ENCODE measurements at places on chromosomes 3 and 15.

- DNase-seq = no peak
Measured at GRCh38 chr3:69932501-69932900, 67.0 kb upstream of the SAMMSON start.

GRCh38 chr3:56207922-56208321, 260.3 kb downstream of the ERC2 start:
- no peak for DNase-seq

- DNase-seq = no peak
Measured at GRCh38 chr3:194617143-194617671, 16.0 kb downstream of the TMEM44 start.

DNA sequence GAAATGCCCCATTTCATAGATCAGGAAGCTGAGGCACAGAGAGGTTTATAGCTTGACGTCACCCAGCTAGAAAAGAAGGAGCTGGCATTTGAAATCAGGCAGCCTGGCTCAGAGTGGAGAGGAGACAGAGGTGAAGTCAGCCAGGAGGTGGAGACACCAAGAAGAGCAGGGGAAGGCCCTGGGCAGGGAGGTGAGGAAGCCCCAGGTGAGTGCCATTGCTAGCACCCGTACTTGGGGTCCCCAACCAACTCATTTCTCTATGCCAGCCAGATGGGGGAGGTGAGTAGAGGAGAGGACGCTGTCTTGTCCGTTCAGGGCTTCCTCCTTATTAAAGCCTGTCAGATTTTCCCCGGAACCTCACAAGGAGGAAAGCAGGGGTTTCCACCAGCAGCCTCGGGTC, 149.6 kb upstream of the TLE3 start:
- DNase-seq = no peak

- no peak for DNase-seq
Measured at GRCh38 chr3:69379661-69380060, 6.2 kb downstream of the FRMD4B start.

GRCh38 chr3:157238457-157238856, 78.5 kb upstream of the CCNL1 start:
- DNase-seq = no peak

GRCh38 chr3:24316887-24317383, 177.7 kb downstream of the THRB start:
- no peak for DNase-seq

DNA sequence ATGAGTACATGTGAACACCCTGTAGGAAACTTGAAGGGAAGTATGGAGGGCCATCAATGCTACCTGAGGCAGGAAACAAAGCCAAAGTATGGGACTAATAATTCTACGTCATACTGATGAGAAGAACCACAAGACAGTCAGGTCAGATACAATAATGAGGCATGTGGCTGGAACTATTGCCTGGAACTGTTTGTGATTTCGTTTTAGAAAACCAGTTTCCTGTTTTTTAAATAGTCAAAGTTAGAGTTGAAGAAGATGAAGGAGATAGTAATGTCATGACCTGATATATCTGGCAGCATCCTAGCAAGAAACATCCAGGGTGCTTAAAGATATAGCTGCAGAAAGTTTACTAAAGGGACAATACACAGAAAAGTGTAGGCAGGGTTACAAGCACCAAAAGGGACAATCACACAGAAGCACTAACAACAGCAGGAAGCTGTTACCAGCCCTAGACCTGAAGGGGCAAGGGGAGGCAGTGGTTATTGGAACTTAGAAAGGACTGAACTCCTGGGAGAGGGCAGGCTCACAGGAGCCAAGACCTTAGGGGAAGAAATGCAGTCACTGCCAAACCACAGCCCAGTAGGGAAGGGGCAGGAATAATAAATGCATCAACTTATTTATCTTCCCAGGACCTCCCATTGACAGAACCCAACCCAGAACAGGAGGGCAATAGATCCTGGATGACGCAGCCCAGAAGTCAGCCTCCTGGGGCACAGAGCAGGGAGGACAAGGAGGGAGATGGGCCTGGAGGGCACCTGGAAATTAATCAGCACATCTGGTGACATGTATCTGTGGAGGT, 302.1 kb upstream of the STT3B start:
- no peak for DNase-seq

DNA sequence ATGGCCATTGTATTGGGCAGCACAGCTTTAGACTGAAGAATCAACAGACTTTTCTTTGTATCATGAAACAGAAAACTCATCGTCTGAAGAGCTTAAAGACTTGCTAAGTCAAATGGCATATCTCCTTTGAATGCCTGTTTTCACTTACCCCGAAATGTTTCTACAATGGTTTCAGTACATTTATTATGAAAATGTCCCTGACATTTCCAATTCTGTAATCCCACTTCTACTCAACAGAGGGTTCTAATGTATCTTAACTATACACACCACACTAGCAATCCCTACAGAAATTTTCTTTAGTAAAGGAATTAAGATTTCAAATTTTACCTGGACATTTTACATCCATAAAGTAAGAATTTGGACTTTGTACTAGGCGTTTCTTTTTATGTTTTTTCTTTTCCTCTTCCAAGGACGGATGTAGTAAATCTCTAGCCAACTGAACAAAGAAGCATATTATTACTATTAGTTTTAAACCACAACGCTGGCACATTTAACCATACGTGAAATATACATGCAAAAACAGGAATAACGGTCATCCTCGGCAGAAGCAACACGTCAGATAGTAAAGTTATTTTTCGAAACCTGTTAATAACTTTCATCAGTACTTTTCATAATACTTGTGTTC, 1.1 kb downstream of the RPS27L start:
- no peak for DNase-seq

DNA sequence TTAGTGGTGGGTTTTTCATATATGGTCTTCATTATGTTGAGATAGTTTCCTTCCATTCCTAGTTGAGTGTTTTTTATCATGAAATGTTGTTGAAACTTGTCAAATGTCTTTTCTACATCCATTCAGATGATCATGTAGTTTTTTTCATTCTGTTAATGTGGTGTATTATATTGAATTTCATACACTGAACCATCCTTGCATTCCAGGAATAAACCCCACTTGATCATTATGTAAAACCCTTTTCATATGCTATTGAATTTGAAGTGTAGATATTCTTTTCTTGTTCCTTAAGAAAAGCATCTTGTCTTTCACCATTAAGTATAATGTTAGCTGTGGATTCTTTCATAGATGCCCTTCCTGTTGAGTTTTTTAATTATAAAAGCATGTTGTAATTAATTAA, 42.9 kb downstream of the PIAS1 start:
- no peak for DNase-seq

- no peak for DNase-seq
Measured at GRCh38 chr3:138099417-138099816, 16.0 kb downstream of the DZIP1L start.

GRCh38 chr3:59771768-59772181, 722.0 kb upstream of the CFAP20DC start:
- no peak for DNase-seq

- no peak for DNase-seq
Measured at GRCh38 chr3:174495928-174496327, 363.2 kb upstream of the NAALADL2 start.

GRCh38 chr15:33198541-33198940, 4.0 kb upstream of the FMN1 start:
- DNase-seq = no peak

DNA sequence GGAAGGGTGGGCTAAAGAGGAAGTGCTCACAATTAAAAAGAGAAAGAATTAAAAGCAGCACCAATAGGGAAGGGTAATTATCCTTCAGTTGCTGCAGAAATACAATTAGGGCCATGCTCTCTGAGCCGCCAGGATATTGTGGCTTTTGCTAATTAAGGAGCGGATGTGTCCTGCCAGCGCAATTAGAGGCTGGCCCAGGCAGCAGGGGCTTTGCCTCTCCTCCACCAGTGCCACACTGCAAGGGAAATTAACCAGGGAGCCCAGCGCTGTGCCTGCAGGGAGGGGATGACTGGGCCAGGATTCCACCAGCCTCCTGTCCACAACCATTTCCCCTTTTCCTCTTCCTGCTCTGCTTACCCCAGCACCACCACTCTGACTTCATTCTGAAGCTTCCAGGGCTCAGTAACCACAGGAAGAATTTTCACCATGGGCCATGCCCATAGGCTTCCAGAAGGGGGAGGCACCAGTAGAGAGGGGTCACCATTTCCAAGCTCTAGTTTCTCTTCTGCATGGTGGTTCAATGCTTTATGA, 10.4 kb upstream of the AEN start:
- DNase-seq = no peak

DNA sequence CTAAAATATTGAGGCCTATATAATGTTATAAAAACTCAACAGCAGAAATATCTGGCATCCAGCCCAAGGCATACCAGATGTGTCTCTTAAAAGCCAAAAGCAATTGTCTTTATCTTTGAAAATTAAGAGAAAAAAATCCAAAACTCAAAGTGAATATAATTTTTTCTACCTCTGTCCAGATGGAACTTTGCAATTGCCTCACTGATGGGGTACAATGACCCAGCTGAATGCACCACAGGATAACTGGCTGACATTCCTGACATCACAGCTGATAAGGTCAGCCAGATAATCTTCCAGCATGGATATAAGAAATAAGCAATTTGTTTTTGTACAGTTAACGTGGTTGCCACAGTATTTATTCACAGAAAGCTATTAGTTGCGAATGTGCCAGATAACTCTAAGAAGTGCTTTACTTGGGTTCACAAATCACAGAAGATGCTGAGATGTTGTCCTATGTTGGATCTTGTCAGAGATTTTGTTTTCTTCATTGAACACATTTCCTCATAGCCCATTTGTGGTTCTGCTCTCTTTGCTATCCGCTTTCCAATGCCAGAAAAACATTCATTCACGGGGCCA, 566.9 kb upstream of the CCDC54 start:
- DNase-seq = no peak

GRCh38 chr3:104831071-104831470, 535.6 kb upstream of the ALCAM start:
- no peak for DNase-seq

- DNase-seq = no peak
Measured at GRCh38 chr3:190044142-190044541, 76.6 kb downstream of the P3H2 start.

DNA sequence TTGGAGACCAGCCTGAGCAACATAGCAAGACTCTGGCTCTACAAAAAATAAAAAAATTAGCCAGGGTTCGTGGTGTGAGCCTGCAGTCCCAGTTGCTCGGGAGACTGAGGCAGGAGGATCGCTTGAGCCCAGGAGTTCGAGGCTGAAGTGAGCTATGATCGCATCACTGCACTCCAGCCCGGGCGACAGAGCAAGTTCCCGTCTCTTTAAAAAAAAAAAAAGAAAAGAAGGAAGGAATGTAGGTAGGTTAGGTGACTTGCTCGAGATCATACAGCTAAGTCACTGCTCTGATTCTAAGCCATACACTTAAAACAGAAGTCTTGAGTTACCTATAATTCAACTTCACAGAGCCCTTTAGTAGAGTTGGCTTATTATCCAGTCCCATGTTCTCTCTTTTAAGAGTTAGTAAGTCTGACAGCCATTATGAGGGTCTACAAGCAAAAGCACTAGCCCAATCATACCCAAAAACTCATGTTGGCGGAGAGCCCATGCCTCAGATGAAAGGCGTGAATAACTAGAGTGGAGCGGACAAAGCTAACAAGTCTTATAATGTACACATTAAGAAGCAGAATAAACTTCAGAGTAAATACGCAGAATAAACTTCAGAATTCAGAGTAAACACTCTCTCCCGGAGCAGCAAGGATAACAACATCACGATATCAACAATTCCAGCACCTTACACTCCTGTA, 768 bp downstream of the AAGAB start:
- DNase-seq = no peak

DNA sequence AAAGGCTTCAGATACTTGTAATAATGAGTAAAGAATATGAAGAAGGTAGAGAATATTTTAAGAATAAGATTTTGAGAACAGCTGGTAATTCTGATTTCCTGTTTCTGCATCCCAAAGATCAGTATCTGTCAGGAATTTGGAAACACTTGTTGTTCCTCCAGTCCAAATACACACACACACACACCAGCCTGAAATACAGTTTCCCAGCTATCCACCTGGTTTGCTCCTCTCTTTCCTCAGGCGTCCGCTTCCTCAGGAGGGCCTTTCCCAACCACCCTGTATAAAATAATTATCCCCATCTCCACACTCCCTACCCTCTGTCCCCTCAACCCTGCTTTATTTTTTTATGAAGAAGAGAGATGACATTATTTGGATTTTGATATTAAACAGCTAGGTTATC, 2.0 kb upstream of the FSIP1 start:
- DNase-seq = no peak

DNA sequence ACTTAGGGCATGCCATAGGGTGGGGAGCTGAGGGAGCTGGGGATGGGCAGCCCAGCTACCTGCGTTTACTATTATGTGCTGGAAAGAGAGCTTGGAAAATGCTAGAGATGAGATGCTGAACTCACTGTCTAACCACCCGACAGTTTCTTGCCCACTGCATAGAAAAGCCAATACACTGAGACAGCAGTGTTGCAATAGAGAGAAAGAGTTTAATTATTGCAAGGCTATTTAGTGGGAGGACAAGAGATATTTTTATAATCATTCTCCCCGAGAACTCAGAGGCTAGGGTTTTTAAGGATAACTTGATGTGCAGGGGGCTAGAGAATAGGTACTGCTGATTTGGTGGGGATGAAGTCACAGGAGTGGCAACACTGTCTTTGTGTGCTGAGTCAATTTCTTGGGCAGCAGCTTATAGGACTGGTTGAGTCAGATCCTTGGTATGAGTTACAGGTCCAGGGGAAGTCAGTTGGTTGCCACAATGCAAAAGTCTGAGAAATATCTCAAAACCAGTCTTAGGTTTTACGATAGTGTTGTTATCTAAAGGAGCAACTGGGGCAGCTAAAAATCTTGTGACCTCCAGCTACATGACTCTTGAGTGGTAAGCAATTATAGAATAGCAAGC, 205.9 kb downstream of the GABRG3 start:
- DNase-seq = no peak

DNA sequence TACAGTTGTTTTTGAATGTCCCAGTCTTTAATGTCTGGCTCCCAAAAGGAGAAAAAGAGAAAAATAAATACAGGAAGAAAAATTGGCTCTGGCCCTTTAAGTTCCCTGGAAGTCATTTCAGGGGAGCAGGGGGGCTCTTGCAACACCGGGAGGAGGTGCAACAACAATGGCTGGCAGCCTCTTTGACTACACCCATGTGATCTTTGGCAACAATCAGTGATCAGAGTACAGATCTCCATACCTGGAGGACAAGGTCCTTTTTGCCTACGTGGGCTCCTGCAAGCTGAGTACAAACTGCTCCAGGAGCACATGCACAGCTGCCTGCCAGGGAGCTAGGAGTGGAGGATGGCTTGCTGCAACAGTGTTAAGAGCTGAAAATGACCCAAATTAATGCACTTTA, 63.9 kb downstream of the GLCE start:
- no peak for DNase-seq

DNA sequence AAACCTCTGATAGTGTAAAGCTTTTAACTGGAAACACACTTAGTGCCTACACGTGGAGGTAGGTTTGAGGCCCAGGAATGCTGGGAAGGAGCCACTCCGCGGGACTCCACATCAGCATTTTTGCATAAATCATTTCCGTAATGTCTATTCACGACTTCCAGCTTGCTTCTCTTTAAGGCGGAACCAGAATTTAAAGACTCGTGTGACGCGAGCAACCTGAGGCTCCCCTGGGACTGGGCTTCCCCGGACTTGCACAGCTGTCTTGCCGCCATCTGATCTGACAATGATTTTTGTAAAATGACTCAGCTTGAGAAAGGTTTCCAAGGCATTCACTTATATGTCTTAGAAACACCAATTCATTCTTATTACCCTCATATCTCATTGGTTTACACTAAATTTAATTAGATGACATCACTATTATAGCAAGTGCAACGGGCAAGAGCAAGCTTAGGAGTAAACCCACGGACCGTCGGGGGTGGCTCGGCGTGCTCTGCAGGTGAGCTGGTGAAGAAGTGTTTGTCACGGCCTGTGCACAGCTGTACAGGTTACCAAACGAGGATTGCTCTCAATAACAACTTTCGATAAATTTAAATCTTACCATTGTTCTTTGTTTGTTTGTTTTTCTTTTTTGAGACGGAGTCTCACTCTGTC, 95.2 kb downstream of the CHSY1 start:
- no peak for DNase-seq

Measured in NCI-H2029 treated with DMSO at 0.1 percent for 48 hours (cell line).